Activated T-cell treated with anti-CD3 and anti-CD28 coated beads for 24 hours (primary cell): ENCODE measurements at places on chromosomes 2 and 18.

GRCh38 chr2:28274911-28275685 is 117.6 kb upstream of the FOSL2 start:
- no peak for DNase-seq

DNA sequence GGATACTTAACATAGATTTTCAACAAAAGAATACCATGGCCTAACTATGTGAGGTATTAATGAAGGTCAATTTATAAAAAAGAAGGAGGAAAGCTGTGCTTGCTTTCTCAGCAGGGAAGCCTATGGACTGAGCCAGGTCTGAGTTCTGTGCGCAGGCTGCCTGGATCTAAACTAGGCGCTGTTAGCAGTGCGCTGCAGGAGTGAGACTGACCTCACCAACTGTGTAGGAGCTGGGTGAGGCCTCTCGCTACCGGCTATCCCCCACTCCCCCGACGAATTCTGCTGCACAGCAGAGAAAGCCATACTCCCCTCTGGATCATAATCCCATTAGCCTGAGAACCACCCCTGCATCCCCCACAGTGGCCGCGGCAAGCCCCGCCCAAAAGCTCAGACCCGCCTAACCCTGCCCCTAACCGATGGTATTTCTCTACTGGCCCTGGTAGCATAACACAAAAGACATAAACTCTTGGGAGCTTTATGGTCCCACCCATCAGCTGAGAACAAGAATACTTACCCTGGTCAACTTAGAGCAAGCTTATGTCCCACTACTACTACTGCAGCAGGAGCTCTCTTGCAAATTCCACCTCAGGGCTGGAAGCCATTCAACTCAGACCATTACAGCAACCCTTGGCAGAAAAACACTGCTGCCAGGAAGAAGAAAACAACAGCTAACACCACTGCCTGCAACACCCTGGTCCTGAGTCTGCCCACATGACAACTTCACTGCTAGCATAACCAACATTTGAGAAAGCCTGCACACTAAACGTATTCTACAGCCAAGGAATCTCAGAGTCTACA is 28.0 kb downstream of the SULT1C2 start:
- no peak for DNase-seq

DNA sequence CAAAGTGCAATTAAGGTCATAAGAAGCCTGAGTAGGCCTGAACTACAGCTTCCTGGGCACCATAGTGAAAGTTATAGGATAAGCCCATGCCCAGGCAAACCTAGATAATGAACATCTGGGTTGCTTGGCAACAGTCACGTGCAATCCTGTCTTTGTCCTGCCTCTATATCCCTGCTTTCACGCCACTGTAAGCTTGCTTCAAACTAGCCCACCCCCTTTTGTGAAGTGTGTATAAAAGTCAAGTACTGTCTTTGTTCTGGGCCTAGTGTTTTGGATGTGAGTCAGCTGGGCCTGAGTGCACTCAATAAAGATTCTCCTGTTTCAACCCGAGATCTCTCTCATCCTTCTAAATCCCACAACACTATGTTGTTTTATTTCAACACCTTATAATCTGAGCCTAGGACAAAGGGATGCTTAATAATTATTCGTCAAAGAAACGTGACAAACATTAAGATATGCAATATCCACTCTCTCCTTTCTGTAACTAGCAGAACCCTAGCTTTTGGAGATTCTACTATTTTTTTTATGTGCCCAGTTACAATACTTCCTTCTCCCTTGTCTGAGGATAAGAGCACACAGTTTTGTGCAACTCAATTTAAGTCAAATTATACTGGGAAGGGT is 927.8 kb downstream of the SUCLG1 start:
- no peak for DNase-seq

DNA sequence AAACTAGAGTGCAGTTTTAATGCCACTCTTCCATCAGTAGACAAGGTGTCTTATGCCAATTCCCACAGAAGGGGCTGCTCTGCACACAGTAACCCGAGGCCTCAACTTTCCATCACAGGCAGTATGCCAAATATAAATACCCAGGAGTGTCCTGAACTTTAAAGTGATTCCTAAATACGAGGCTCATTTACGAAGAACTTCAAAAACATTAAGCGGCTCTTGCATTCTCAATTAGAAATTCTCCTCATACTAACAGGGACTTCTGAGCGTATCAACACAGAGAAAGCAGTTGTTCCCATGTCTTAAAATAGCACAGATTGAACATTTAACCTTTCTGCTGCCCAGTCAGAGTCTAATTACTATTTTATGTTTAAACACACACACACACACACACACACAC is 638.6 kb downstream of the ERBB4 start:
- no peak for DNase-seq

DNA sequence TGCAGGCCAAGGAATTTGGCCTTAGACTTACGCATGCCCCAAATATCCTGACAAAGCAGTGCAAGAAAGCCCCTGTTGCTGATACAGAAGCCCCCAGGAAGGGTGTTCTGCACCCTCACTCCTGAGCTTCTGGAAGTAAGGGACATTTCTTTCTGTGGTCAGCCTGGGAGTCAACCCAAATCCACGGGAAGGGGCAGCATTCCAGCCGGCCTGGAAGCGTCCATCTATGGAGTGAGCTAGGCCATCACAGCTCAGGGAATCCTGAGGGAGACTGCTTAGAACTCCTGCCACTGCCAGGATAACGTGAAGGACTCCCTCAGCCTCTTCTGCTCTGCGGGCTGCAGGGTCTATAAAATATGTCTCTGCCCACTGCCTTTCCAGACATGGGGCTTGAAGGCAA is 173.9 kb downstream of the ANAPC1 start:
- no peak for DNase-seq

GRCh38 chr2:101149241-101150192 is 1.7 kb downstream of the TBC1D8 start:
- no peak for DNase-seq

DNA sequence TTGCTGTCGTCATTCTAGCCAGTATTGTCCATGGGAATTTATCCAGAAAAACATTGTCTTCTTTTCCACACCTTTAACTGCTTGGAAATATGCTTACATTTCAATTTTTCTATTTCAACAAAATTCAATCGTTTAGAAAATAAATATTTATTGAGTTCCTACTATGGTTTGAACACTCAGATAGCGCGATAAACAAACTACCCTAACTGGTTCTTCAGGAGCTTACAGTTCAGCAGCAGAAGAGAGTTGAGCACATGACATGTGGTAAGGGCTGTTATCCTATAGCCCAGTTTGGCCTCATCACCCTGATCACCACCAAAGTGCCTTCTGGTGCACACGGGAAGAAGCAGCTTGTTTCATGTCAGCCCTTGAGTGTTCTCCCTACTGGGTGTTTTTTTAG is 375.2 kb upstream of the SMIM21 start:
- no peak for DNase-seq

- DNase-seq, result no peak
Measured at GRCh38 chr2:127913808-127914457, 28.2 kb upstream of the AMMECR1L start.

GRCh38 chr2:127205218-127206125 is 14.6 kb downstream of the CYP27C1 start:
- no peak for DNase-seq

DNA sequence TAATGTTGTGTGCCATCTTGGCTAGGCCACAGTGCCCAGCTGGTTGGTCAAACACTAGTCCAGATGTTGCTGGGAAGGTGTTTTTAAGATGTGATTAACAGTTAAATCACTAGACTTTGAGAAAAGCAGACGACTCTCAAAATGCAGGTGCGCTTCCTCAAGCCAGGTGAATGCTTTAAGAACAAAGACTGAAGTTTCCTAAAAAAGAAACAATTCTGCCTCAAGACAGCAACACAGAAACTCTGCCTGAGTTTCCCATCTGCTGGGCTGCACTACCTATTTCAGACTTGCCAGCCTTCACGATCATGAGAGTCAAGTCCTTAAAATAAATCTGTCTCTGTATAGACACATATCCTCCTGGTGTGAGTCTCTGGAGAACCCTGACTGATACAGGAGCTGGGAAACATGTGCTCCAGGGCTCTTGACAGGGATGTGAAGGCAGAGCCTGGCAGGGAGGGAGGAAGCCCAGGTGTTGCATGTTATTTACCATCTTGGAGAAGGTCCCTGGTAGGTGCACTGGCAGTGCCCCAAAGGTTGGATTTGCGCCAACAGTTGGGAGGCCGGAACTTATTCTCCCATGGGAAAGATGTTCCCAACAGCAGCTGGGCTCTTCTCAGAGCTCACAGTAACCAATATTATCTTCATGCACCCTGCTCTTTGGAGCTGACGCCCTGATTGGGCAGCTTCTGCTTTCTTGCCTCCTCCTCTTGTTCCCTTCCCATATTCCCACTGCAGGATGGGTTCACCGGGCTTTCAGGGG is 43.9 kb downstream of the ST6GAL2 start:
- DNase-seq, result no peak

DNA sequence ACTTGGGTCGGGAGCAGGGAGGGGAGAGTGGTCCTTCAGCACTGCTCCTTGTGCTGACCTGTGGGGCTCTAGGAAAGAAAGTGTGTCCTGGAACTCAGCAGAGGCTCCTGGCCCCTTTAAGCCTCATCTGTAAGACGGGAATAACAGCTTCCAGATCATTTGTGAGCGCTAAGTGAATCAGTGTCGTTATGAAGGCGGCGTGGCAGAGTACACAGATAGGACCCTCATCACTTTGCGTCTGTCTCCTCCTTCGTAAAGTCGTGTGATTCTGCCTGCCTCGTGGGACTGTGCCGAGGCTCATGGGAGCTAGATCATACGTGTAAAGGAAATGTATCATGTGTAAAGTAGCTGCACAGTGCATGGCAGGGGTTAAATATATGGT is 18.6 kb downstream of the COLEC11 start:
- DNase-seq, result no peak

- no peak for DNase-seq
Measured at GRCh38 chr2:140442319-140442718, 1662.1 kb upstream of the NXPH2 start.

DNA sequence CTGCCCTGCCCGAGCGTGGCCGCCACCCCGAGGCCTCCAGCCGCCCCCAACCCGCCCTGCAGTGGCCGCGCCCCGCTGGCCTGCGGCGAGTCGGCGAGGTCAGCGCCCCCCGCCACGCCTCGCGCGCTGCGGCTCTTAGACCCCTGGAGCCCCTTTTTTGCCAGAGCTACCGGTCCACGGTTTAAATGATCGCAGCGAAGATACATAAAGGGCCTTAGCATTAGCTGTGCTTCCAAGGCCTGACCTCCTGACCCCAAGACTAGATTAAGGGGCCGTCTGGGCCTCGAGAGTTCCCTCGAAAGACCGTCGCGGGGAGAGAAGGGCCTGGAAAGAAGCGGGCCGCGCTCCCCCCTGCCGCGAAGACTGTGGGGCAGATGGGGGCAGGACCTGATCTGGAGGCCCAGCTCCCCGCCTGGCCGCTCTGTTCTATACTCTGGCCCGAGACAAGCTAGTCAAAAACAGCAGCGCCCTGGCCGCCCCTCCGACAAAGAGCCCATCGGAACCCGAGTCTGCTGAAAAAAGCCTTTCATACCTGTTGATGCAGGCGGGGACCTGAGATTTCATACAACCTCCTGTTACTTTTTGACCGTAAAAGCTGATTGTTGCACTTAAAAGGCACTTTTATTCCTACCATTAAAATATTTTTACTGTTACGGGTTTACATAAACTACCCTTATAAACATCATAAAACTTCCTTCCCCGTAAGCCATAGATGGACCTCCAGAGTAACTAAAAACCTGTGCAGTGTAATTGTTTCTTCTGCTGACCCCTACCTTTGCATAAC is 68.7 kb upstream of the PSMD14 start:
- DNase-seq, result no peak

- DNase-seq, result no peak
Measured at GRCh38 chr18:68757126-68757525, 40.8 kb upstream of the CCDC102B start.

GRCh38 chr2:32532961-32533360 is 94.9 kb upstream of the TTC27 start:
- DNase-seq, result no peak

DNA sequence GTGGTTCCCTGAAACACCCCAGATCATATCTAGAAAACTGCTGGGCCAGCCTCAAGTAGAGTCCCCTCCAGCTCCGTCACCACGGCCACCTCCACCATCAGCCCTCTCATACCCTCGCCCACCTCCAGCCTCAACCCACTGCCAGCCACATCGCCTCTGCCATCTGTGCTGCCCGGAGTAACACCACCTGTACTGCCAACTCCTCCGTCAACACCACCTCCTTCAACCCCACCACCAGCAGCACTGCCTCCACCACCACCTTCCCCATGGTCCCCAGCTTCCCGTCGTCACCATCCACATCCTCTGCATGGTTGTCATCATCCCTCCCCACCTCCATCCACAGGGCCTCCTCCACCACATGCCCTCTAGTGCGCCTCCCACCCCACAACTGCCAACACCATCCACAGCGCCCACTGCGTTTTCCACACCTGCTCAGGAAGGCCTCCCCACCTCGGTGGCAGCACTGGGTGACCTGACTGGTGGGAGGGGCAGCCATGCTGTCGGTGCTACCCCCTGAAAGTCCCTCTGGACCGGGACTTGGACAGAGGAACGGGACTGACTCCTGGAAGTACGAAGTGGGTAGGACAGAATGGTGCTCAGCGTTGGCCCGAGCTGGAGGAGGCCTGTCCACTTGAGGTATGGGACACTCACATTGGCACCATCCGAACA is 1.6 kb downstream of the SNED1 start:
- no peak for DNase-seq

DNA sequence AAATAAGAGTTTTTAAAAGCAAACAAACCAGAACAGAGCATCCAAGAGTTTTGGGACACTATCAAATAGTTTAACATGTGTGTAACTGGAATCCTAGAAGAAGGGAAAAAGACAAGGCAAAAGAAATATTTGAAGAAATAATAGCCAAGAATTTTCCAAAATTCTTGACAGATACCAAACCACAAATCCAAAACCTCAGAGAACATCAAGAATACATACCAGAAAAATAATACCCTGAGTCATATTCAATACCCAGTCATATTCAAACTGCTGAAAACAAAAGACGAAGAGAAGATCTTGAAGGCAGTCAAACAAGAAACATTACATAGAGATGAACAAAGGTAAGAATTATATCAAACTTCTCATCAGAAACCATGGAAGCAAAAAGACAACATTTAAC is 22.9 kb downstream of the INO80C start:
- no peak for DNase-seq

DNA sequence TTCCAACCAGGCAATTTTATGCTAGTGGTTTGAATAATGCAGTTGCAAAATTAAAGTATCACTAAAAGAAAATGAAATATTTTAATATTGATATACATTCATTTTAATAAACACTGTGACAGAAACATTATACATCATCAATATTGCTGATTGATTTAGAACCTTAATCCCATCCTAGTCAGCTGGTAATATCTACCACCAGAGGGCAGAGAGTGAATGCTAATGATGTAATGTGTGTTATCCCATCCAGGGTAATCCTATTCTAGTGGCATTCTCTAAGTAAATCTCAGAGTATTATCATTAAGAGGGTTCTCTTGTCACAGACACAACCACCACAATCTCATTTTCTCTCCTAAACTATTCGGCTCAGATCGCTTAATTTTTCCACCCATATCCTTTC is 477.4 kb downstream of the CPS1 start:
- DNase-seq, result no peak

DNA sequence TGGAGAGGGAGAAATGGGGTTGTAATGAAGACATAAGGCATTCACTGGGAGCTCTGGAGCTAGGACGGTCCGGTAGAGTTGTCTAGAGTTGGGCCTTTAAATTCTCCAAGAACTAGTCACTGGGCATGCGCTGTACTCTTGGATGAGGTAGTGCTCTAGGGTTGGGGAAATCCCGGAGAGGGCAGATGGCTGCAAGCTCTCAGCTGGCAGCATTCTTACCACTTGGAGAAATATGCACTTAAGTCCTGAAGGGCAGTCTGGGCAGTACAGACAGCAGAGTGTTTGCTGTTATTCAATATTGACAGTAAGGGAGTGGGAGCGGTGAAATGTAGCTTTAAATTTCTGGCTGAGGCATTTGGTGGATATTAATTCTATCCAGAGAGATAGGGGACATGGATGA is 214.6 kb downstream of the RDH14 start:
- DNase-seq, result no peak
